ENCODE measurements at places on chromosomes 12 and 14.

DNA sequence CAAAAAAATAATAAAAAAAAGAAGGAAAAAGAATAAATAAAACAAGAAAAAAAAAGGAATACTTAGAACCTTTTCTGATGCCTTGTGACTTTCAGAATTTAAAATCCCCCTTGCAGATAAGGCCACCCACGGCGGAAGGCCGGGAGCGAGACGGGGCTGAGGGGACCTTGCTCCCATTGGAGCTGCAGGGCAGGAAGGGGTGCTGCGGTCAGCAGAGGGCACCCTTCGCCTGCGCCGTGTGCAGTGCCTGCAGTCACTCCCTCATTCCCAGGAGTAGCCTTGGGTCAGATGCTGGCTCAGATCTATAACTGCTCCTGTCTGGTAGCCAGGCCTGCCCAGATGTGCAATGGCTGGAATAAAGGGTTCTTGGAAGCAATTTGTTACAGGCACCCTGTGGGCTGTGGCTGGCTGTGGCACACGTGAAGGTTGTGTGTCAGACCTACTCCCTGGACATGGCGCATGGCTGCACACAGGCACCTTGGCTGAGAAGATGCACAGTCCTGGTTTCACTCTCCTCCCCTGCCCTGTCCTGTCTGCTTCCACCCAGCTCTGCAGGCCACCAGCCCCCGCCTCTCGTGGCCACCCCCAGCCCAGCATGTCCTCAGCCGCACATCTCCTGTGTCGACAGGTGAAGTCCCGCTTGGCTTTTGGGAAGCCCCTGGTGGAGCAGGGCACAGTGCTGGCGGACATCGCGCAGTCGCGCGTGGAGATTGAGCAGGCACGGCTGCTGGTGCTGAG is 13.4 kb upstream of the ALDH2 start:
- ATAC-seq = no peak

GRCh38 chr14:104062281-104062680 is 23.2 kb upstream of the ASPG start:
- ATAC-seq = no peak

DNA sequence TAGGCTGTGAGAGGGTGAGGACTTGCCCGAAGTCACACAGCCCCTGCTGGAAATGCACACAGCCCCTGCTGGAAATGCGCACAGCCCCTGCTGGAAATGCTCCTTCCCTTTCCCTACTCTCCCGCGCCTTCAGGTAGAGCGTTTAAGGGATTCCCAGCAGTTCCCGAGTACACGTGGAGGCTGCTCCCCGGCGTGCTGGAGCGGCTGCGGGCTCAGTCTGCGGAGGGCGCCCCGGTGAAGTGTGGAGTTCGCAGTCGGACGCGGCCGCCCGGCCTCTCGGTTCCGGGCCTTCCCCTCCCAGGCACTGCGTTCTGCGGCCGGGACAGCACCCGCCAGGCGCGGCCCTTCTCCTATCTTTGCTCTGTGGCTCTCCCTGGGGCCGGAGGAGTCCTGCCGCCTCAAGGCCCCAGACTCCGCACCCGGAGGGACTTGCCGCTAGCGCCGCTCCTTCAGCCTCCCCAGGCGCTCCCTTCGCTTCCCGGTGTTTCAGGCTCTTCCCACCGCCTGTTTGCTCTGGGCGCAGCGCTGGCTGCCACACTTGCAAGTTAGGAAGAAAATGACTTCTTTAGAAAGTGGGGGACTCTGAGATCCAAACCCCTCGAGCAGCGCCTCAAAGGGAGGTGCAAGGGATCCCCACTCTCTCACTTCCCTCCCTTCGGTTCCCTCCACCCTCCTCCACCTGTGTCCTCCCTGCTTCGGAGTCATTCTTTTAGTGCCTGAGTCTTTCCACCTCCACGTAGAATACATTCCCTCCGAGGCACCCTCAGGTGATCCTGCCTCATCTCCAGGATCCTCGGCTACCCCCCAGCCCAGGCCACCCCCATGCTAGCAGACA is 8.3 kb upstream of the TBX5 start:
- ATAC-seq = no peak

DNA sequence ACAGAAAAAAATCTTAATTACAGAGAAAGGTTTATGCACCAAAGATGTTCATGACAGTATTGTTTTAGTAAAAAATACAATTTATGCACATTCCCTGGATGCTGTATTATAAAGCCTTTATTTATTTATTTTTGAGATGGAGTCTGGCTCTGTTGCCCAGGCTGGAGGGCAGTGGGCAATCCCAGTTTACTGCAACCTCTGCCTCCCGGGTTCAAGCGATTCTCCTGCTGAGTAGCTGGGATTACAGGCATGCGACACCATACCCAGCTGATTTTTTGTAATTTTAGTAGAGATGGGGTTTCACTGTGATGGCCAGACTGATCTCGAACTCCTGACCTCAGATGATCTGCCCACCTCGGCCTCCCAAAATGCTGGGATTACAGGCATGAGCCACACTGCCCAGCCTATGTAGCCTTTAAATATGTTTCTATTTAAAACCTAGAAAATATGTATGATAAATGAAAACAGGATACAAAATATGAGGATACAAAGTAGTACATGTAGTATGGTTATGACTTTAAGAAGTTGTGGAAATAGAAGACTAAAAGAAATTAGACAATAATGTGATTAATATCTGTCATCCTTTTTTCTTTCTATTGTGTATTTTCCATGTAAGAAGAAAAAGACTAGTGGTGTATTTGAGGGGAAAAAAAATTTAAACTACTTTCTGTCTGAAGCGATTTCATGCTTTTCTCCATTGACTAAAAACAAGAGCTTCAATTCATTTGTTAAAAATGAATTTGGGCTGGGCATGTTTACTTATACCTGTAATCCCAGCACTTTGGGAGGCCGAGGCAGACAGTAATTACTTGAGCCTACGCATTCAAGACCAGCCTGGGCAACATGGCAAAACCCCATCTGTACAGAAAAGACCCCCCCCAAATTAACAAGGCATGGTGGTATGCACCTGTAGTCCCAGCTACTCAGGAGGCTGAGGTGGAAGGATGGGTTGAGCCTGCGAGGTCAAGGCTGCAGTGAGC is 13.1 kb downstream of the ATF1 start:
- ATAC-seq = peak; percentile 41

DNA sequence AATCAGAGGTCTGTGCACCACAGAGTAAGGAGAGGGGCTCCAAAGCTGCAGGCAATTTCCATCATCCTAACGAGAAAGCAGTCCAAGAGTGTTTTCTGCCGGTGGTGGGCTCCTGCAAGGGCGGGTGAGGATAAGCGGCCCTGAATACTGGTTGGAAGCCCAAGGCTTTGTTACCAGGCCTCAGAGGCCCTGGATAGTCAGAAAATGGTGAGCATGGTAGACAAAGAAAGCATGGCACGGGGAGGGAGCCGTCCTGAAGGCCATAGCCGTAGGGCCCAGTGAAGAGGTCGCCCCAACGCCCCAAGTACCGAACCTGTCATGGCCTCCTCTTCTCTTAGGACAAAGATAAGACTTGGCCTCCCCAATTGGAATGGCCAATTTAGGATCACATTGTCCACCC is 306.6 kb upstream of the FKBP4 start:
- no peak for ATAC-seq

DNA sequence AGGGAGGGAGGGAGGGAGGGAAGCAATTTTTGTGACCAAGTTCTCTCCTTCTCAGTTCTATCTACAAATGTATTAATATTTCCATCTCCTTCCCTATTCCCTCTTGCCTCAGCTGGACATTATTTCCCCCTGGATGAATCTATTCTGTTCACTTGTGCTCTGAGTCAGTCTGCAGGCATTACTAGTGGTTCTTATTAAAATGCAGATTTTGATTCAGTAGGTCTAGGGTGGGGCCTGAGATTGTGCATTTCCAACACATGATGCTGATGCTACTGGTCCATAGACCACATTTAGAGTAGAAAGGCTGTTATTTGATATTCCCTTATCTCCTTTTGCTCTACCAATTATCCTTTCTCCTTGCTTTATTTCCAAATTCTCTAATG is 40.1 kb upstream of the YAF2 start:
- ATAC-seq = no peak

DNA sequence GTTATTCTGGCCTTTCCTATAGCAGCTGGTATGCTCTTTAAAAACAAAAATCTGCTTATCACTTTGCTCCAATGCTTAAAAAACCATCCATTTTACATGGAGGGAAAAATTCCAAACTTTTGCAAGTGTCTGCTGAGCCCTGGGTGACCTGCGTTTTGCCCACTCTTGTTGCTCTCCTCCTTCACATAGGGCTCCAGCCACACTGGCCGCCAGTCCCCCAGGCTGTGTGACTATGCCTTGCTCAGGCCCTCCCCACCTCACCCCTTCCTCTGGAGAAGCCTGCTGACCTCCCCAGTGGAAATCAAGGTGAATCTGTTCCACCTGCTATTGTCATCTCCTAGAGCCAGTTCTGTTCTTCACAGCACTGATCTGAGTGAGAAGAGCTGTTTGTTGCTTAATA is 126.9 kb downstream of the SLC25A47 start:
- no peak for ATAC-seq

DNA sequence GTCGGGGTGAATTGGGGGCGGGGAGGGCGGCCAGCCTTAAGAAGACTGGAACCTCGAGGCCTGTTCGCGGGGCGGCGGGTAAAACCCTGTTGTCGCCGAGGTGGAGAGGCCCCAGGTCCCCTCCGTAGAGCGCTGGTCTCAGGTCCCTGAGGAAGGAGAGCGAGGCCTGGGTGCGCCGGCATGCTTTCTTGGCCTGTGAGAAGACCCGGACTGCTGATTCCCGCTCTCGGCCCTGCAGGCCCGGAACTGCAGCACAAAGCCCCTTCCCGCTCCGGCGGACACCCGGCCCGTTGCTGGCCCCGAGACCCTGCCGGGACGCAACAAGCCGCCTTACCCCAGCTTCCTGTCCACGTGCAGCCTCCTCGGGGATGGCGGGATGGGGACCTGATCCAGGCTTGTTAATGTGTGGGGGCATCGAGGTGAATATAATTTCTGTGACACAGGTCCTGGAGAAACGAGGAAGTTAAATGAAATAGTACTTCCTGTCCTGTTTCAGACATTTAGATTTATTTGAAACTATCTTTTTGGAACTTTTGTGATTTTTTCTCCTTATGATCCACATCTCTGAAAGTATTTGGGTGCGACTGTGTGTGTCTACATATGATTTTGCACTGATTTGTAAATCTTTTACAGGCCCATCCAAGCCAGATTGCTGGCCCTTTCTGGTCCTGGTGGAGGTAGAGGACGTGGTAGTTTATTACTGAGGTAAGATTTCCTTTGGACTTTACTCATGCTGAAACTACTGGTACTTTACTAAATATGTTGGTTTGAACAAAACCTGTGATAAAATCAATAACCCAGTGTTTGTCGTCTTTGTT is 600 bp downstream of the PNN start:
- ATAC-seq = peak; percentile 1

- no peak for ATAC-seq
Observed at GRCh38 chr14:30748343-30748742, 126.0 kb upstream of the COCH start.

- ATAC-seq = no peak
Observed at GRCh38 chr12:86264451-86265328, 8.5 kb upstream of the MGAT4C start.

GRCh38 chr12:12439636-12440035 is 82.8 kb downstream of the BORCS5 start:
- ATAC-seq = peak; percentile 79

GRCh38 chr12:72148709-72149108 is 123.5 kb upstream of the TRHDE start:
- no peak for ATAC-seq

- ATAC-seq = no peak
Observed at GRCh38 chr14:54252072-54252730, 144.6 kb upstream of the CDKN3 start.

DNA sequence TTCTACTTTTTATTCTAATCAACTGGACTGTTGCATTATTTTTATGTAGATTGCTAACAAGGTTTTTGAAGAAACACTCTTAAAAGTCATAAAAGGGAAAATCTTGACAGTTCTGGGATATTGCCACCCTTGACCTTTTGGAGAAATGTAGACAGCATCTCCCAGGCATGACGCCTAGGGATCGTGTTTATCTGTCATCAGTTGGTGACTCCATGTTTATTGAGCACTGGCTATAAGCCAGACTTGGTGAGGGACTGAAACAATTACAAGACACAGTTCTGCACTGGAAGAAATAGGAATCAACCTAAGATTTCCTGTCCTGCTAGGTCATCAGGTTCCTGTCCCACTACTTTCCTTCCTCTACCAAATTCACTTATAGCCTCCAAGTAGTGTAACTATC is 34.5 kb downstream of the HMGA2 start:
- no peak for ATAC-seq

- ATAC-seq = no peak
Observed at GRCh38 chr14:33899723-33900341, 51.0 kb downstream of the EGLN3 start.

- ATAC-seq = no peak
Observed at GRCh38 chr14:28771168-28771567, 4.6 kb downstream of the FOXG1 start.

GRCh38 chr12:124736115-124737039 is 127.3 kb downstream of the SCARB1 start:
- no peak for ATAC-seq

DNA sequence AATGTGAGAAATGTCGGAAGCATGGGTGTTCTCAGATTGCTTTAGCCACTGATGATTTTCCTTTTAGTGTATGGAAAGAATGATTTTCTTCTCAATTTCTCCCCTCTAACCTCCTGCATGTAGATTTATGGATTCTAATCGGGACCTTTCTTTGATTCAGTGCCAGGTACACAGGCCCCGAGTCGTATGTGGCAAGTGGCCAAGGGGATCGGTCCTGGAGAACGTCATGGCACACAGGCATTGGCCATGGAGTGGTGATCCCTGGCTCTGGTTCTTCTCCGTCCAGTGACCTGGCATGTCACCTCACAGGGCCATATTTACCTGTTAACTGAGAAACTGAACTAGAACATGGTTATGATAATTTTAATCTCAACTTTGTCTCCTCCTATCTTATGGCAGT is 58.1 kb downstream of the ETV6 start:
- ATAC-seq = no peak

DNA sequence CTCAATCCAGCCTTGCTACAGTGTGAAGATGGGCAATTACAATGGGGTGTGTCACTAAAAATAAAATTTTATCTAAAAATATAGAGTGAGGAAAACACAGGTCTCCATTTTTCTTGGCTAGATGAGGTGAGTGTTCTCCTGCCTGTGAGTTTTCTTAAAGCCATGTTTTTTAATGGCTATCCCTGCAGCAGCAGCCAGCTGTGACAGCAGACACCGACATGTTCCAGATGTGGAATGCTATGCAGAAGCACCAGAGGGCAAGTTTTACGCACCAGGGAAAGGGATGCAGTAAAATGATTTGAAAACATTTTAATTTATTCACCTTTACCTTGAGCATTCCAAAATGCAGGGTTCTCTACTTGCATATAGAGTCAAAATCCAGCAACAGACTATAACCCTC is 577.0 kb upstream of the STXBP6 start:
- no peak for ATAC-seq

- ATAC-seq = no peak
Observed at GRCh38 chr14:101133068-101133467, 229.5 kb upstream of the RTL1 start.

Data from activated CD4-positive, CD25-positive, alpha-beta regulatory T cell treated with anti-CD3 and anti-CD28 coated beads, Interleukin-2, amount 50 U/mL, for 24 hours (primary cell).